CD4-positive, alpha-beta T cell treated with Interleukin-15 for 4 hours (primary cell): ENCODE measurements at places on chromosomes 5 and 9.

GRCh38 chr9:97773091-97773490, 76.0 kb upstream of the XPA start:
- DNase-seq = no peak

- no peak for DNase-seq
Observed at GRCh38 chr5:133523013-133523658, 89.2 kb downstream of the FSTL4 start.

DNA sequence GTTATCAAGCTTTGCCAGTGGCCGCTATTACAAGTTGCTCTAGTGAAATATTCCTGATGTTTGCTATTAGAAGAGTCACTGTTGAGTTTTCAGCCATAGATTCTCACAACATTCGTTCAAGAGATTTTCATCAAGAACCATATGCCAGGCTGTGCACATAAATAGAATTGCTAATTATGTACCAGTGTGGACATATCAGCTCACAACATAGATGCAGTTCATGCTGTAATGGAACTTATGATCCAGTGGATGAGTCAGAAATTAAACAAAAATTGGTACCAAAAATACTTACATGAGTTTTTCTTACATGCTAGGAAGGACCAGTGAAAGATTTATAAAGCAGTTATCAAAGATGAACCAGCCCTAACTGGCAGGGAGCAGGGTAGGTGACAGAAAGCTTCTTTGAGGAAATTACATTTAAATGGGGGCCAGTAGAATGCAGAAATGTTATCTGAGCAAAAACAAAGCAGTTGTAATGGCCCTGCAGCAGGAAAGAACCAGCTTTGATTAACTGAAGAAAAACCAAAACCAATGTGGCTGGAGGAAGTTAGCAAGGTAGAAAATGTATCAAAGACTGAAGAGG, 404.2 kb downstream of the DNAH5 start:
- no peak for DNase-seq

DNA sequence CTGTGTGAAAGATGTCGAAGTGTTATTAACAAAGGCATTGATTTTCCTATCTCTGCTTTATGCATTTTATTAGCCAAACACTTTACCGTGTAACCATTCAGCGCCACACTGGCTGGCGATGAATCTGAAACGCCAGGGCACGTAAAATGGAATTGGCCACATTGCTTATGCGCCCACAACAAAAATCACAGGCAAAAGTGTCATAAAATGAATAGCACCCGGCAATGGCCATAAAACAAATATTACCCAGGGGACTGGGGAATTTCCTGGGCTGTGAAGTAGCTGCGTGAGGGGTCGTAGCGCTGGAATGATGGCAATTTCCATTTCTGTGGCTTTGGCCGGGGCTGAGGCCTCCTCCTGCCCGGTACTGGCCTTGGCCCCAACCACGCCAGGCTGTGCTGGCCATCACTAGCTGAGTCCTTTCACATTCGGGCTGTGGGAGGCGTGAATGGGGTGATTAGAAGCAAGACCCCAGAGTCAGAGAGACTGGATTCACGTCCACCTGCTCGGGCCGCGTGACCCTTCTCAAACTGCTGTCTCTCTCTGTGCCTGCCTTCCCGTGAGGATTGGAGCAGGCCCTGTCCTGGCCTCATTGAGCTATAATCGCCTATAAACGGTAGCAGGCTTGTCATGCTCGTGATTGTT, 254.5 kb downstream of the PBX3 start:
- DNase-seq = no peak

- DNase-seq = no peak
Observed at GRCh38 chr5:12623408-12623807, 719.2 kb upstream of the CTNND2 start.

GRCh38 chr5:63613442-63613841, 348.8 kb downstream of the HTR1A start:
- DNase-seq = no peak

DNA sequence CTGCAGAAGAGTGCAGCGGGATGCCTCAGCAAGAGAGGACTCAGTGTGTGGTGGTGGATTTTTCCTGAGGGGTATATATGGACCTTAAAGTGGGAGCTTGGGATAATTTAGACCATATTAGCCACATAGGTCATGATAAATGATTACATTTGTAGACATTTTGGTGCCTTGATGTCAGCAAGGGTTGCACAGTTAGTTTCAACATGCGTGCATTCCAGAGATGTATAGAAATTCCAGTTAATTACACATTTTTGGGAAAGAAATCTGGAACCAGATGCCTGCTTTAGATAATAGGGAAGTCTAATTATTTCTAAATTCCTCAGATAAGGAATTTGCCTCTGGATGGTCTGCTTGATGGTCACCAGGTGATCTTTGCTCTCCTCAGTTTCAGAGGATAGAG, 440.6 kb upstream of the PAPPA start:
- DNase-seq = no peak

DNA sequence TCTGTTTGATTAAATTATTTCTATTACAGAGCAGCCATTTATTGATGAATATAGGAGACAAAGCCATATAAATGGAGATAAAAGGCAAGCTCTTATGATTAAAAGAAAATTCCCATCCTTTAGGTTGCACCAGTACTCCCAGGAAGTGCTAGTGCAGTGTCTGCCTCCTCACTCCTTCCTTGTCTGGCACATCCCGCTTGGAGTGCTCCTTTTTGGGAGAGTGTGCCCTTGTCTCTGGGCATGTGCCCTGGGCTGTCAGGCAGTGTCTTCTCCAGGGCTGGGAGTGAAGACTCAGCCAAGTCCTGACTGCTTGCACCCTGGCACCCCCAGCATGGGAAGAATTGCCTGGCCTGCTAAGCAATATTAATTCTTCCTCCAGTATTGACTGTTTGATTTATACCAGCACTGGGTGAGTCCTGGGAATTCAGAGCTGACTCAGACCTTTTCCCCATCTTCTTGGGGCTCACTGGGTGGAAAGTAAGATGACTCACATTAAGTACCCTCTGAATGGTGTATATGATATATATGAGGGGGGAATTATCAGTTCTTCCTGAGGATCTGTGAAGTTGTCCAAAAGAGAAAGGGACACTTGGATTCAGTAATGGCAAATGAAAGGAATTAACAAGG, 62.1 kb downstream of the ZSWIM6 start:
- no peak for DNase-seq

DNA sequence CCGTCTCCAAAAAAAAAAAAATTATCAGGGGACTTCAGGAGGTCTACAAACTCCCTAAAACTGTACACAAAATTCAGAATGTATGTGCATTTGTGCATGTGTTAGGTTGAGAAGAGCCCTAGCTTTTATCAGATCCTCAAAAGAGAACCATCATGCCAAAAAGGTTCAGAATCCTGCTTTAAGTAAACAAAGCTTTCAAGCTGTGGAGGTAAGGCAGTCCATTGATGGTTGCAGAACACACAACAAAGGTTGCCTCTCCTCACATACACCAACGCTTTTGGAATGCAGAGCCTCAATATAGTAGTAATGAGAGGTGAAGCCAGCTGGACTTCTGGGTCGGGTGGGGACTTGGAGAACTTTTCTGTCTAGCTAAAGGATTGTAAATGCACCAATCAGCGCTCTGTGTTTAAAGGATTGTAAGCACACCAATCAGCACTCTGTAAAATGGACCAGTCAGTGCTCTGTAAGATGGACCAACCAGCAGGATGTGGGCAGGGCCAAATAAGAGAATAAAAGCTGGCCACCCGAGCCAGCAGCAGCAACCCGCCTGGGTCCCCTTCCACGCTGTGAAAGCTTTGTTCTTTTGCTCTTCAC, 57.9 kb upstream of the RNF38 start:
- DNase-seq = no peak

DNA sequence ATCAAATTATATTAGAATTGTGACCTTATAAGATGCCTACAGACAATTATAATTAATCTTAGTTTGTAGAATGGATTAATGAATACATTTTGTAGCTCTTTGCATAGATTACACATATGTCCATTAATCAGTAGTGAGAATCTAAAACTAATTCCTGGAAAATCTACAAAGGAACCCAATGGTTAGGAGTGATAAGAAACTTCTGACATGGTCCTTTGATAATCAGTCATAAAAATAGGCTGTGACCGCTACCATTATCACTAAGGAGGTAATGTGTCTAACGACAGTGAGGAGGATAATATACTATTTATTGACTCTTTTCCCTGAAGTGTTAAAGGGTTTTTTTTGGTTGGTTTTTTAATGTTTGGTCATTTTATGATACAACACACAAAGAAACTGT, 46.6 kb downstream of the BNC2 start:
- no peak for DNase-seq

- DNase-seq = no peak
Observed at GRCh38 chr5:138640646-138641254, 65.5 kb upstream of the HSPA9 start.

DNA sequence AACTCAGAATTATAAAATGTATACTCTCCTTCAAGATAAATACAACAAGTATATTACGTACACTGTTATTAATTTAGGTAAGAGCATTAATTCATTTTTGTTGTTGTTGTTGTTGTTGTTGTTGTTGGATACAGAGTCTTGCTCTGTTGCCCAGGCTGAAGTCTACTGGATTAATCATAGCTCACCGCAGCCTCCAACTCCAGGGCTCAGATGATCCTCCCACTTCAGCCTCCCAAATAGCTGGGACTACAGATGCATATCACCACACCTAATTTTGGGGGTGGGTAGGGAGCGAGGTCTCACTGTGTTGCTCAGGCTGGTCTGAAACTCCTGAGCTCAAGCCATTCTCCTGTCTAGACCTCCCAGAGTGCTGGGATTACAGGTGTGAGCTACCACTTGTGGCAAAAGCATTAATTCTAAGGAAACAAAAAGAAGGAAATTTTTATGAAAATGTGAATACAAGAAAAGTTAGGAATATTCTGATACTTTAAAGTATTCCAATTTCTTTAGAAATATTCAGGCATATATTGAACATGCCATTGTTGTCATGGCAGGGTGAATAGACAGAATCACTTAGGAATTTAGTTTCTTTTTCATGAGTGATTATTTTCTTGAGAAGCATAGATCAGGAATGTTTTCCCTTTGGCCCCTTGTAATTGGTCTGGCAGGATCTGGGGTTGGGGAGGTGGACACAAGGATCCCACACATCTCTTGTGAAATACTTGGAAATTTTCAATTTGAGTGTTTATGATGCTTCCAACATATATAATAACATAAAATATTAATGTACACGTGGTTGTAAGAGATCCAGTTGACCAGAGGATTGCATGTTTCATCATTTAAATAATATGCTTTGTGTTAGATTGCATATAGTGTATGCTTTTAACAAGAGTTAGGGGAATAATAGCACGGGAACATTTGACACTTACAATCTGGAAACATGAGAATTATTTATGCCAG, 263.6 kb downstream of the FANCC start:
- no peak for DNase-seq

GRCh38 chr5:97164846-97165245, 18.2 kb downstream of the RIOK2 start:
- DNase-seq = no peak

DNA sequence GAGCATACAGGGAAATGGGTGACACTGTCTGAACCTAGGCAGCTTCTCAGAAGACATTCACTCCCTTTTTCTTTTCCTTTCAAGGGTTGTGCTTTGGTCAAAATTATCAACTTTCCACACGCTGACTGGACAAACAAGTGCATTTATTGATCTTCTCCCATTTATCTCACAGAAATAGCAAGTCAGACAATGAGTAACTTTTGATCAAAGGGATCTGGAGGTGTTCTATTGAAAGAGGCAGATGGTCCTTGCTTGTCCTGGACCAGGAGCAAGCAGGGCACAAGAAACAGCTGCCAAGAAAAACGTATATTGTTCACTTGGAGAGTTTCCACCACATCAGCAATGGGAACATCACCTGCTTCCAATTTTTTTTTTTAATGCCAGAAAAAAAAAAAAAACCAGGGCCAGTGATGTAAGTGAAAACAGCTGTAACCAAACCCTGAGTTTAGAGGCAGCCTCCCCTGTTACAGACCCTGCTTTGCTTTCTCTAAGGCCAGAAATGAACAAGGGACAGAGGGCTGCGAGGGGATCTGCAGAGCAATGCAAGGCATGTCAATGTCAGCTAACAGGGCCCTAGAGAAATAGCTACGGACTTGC, 79.8 kb downstream of the NIPSNAP3B start:
- no peak for DNase-seq

GRCh38 chr5:16135003-16135402, 44.6 kb downstream of the MARCHF11 start:
- no peak for DNase-seq

DNA sequence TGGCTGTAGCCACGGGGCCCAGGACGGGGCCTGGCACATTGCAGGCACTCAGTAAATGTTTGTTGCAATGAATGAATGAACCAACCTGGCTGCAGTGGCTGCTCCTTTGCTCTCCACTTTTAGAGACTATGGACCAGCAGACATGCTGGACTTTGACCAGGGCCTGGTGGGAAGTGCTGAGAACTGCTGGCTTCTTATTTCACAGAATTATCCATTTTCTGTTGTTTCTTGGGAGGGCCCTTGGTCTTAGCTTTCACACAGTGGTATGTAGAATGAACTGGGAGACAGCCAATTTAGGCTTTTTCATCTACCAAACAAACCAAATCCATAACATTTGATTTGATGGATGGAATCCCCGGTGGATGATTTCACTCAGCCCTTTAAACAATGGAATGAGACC, 78.0 kb upstream of the LHFPL2 start:
- DNase-seq = no peak

GRCh38 chr9:32928912-32929311, 72.5 kb downstream of the APTX start:
- DNase-seq = no peak

- DNase-seq = no peak
Observed at GRCh38 chr5:94021246-94021645, 279.8 kb upstream of the POU5F2 start.

GRCh38 chr9:77789891-77790290, 141.8 kb upstream of the GNA14 start:
- no peak for DNase-seq

DNA sequence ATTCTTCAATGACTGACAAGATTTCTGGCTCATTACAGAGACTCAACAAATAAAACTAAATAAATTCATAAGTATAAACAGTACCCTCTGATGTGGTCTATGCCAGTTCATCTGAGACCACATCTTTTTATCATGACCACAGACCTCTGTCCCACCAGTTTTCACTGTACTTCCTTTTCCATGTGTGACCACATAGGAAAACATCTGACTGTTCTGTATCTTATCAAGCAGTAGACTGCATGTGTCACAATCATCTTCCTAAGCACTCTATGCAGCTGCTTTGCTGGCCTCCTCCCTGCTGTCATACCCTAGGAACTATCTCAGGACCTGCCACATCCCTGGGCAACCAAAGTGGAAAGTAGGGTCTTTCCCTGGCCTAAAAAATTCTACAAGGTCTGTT, 205.0 kb upstream of the ZNF462 start:
- DNase-seq = no peak

DNA sequence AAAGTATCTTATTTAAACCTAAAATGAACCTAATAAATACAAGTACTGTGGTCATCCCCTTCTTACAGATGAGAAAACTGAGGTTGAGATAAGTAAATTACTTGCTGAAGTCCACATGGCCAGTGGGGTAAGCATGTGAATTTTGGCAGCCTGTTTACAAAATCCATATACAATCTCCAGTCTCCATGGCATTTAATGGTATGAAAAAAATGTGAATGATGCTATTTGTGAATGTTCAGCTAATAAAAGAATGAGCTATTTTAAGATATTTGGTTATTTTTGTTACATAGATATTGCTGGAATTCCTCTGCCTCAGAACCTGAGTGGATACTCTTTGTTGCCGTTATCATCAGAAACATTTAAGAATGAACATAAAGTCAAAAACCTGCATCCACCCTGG, 19.3 kb upstream of the GPR150 start:
- DNase-seq = no peak
